Nucleus accumbens (tissue), 56 donors: ENCODE measurements at places on chromosomes 12 and 14.

GRCh38 chr12:62728741-62729140 is 206.2 kb downstream of the PPM1H start:
- no peak for DNase-seq

- no peak for DNase-seq
Measured at GRCh38 chr12:46126050-46126727, 135.8 kb upstream of the SCAF11 start.

DNA sequence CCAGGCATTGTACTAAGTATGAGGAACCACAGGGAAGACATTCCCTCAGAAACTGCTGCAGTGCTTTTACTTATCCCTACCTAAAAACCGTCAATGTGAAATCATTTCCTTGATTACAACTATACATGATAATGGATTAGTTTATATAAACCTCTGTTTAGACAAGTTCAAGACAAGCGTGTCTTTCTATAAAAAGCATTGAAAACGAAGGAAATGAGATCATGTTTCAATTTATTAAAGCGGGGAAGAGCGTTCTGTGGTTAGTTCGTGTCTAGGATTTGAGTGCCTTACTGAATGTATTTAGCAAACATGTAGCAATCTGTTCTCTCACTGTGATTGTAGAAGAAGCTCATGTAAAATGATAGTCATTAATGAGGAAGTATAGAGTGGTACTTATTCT is 37.5 kb downstream of the GALC start:
- DNase-seq: no peak

- DNase-seq: no peak
Measured at GRCh38 chr14:100138082-100138787, 21.2 kb downstream of the DEGS2 start.

GRCh38 chr14:74480046-74480445 is 13.1 kb downstream of the NPC2 start:
- no peak for DNase-seq

GRCh38 chr12:45112306-45112705 is 61.4 kb upstream of the DBX2 start:
- no peak for DNase-seq

- no peak for DNase-seq
Measured at GRCh38 chr14:38203929-38204718, 3.6 kb upstream of the SSTR1 start.

DNA sequence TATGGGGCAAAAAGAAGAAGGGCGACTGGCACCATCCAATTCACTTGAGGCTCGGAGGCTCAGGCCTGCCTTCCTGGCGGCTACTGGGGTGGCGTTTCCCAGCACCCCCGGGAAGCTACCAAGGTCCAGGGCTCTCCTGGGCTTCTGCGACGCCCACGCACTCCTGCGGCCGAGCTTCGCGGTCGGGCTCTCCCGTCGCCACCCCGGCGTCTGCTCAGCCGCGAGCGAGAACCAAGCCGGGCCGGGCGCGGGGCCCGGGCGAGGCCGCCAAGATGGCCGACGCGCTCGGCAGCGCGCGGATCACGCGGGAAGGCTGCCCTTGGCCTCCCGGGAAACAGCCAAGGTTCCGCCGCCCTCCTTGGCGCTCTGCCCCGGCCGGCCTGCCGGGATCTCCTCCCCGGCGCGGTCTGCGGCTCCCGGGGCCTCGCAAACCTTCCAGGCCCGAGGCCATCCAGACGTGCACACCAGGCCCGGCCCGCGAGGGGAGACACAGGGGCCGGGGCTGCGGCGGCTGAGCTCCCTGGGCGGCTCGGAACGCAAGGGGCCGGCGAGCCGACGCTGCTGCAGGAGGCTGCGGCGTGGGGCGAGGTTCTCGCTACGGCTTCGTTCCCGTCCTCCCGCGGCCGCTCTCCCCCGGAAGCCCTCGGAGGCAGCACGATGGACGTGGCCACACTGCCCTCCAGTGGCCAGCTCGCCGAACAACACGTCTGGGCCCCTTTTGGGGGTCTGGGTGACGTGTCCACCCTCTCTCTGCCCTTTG is 23.5 kb upstream of the ZFP36L1 start:
- peak; percentile 79 for DNase-seq

GRCh38 chr12:130484221-130484620 is 146.5 kb downstream of the PIWIL1 start:
- DNase-seq: no peak

- DNase-seq: no peak
Measured at GRCh38 chr12:14460212-14460841, 94.8 kb downstream of the ATF7IP start.

DNA sequence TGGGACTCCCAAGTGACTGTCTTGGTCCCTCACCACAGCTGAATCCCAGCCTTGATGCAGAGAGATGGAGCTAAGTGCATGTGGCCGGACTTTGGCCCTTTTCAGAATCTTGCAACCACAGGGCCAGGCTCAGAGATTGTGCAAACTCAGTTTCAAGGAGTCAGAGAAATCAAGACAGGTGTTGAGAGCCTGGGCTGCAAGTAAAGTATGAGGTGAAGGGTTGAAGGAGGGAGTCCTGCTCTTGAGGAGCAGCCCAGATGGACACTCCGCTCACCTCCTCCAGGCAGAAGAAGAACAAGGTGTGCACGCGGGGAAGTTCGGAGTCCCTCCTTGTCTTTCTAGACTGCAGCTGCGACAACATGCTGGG is 6.3 kb upstream of the BMP4 start:
- no peak for DNase-seq

GRCh38 chr14:24032727-24033418 is 18.9 kb upstream of the CARMIL3 start:
- DNase-seq: peak; percentile 35

- DNase-seq: no peak
Measured at GRCh38 chr14:90870950-90871604, 54.8 kb upstream of the TTC7B start.

- DNase-seq: no peak
Measured at GRCh38 chr12:108232565-108232964, 103.5 kb downstream of the WSCD2 start.

GRCh38 chr12:53775478-53776145 is 23.8 kb upstream of the CISTR start:
- DNase-seq: no peak

DNA sequence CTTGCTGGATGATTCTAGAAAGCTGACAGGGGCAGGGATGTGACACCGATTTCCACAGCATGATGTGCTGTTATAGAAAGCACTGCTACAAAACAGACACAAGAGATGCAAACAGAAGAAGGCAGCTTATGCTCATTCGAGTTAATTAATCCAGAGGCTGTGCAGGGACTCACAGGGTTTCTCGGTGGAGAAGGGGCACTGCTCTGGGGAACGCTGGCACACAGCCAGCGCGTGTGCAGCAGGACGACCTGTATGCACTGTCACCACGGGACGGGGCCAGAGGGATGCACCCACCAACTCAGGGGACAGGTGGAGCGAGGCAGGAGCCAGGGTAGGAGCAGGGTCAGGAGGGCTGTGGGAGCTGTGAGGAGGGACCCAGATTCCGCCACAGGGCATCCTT is 143.5 kb downstream of the RIMBP2 start:
- DNase-seq: no peak

- DNase-seq: no peak
Measured at GRCh38 chr12:6146509-6146908, 22.0 kb upstream of the VWF start.

- no peak for DNase-seq
Measured at GRCh38 chr14:98233656-98234055, 1038.3 kb downstream of the BCL11B start.

DNA sequence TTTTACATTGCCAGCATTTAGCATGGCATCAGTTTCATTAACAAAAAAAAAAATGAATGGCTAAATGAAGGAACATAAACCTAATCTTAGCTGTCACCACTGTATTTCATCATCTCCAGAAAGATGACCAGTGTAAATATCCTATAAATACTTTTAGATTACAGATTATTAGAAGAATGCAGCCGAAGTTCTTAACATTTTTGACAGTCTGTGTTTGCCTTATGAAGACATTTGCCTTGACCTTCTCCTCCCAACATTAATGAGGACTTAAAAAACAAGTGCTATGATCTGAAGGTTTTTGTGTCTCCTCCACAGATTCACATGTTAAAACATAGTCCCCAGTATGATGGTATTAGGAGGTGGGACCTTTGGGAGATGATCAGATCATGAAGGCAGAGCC is 253.0 kb downstream of the SNAPC1 start:
- DNase-seq: no peak

DNA sequence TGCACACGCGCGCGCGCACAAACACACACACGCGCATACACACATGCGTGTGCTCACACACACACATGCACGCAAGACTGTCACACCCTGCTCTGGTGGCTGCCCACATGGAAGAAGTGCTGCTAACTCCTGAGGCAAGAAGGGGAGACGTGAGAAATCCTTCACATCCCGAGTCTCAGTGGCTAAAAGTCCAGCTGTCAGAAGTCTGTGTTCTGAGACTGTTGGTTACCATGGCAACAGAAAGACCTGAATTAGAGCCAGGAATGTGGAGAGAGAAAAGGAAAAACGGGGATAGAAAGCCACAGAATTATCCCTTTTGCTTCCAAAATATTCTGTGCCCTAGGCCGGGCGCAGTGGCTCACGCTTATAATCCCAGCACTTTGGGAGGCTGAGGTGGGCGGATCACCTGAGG is 71.2 kb downstream of the PPFIBP1 start:
- no peak for DNase-seq

DNA sequence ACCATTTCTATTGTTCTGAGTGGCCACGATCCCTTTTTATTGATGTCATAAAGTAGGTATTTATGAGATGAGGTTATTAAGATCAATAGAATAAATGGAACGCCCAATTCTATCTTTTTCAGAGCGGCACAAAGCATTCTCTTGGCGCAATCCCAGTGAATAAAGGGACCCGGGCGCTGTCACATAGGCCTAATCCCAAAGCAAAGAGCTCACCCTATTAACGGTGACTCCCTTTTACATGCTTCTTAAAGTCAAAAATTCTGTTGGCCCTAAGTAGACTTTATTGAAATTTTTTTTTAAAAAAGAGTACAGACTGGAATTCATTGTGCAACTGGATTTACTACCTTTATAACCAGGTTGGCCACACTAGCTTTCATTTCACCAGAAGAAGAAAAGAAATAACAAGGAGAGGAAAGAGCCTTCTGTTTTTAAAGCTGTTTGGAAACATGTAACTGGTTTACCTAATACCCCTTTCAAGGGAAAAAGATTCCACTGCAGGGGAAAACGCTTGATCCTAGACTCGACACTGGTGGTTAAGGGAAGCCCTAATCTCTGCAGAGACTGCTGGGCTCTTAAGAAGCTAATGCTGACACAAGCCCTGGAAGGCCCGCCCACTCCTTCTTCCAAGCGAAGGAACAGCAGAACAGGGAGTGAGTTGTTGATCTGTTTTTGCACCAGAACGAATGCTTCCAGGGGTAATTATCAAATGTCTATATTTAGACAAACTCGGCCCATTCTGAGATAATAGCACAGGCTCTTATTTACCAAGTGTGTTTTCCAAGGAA is 381.2 kb downstream of the BCL11B start:
- DNase-seq: no peak

DNA sequence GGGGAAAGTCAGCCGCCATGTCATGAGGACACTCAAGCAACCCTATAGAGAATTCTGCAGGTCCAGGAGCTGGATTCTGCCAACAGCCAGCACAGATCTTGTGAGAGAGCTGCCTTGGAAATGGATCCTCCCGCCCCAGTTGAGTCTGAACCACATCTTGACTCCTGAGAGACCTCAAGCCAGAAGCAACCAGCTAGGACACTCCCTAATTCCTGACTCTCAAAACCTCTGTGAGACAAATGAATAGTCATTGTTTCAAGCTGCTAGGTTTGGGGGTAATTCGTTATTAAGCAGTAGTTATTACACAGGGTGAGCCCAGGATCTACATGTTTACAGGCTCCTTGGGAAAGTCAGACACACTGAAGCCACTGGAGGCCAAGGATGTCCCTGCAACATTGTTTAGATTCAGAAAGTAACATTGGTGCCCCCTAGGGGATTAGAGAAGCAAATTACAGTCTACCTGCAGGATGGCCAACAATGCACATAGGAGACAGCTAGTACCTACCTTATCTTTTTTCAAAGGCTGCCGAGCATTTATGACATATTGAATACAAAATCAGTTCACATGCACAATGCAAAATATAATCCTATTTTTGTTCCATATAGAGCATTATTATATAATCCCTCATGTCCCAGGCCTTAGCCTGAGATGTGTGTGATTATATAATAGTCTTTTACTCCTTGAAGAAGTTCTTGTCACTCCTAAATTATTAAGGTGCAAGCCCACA is 57.9 kb upstream of the FICD start:
- no peak for DNase-seq

DNA sequence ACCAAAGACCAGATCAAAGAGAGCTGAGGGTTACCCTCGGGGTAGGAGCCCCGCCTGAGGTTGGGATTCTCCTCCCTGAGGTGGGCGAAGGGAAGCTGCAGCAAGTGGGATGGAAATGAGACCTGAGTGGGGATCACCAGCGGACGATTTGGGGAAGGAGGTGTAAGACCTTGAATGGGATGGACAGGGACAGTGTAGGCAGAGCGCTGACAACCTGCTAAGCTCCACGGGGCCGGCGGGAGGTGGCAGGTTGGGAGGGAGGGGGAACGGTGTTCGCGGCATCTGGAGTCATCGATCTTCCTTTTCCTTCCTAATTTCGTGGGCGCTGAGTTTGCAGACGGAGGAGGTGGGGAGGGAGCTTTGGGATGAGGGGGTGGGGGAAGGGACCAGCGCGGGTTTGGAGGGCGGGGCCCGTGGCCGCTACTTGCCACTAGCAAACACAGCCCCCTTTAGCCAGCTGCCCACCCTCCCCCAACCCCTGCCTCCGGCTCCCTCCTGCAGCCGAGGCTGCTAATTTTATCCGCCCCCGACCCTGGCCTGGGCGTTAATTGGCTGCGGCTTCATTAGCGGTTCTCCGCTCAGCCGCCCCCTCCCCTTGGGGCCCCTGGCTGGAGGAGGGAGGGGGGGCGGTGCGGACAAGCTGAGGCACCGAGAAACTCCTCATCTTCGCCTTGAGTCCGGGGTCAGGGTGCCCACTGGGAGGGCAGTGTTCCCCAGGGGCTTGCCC is 2.8 kb upstream of the SHMT2 start:
- DNase-seq: no peak

DNA sequence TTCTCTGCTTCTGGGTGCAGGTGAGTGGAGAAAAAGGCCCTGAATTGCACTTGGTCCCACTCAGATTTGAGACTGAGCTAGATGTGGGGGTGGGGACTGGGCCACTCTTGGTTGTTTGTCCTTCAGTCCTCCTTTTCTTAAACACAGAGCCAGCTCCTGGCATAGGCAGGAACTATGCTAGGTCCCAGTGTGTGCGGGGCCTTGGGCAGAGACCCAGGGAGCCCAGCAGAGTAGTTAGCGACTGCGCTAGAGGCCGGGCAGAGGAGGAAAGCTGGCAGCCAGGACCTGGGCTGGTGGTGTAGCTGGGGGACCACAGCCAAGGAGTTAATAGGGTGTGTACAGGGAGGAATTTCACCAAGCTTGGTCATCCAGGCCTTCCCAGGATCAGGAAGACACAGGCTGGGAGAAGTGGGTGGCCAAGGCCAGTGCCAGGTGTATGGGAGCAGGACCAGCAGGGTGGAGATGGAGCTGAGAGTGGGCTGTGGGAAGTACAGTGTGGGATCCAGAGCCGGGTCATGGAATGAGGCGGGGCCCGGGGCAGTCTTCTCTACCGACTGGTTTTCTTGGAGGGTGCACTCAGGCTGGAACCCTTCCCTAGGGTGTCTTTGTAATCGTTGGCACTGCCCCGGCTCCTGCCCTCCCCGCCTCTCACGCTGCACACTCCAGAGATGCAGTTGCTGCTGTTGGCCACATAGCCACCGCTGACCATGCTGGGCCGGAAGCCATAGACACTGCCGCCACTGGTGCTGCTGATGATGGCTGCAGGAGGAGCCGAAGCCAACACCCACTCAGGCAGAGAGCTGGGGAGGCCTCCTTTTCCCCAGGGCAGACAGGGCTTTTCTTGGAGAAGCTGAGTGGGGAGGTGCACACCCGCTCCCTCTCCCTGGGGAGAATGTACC is 8.7 kb downstream of the KRT71 start:
- peak; percentile 48 for DNase-seq
